ENCODE measurements at places on chromosomes 16 and 17. TPM values are rescaled to one million over a fixed set of nuclear protein-coding genes. Genes with fewer than 3 reads are reported as not detected.
A peak's percentile ranks its signal among the peaks of the same experiment; 100 is the strongest.

DNA sequence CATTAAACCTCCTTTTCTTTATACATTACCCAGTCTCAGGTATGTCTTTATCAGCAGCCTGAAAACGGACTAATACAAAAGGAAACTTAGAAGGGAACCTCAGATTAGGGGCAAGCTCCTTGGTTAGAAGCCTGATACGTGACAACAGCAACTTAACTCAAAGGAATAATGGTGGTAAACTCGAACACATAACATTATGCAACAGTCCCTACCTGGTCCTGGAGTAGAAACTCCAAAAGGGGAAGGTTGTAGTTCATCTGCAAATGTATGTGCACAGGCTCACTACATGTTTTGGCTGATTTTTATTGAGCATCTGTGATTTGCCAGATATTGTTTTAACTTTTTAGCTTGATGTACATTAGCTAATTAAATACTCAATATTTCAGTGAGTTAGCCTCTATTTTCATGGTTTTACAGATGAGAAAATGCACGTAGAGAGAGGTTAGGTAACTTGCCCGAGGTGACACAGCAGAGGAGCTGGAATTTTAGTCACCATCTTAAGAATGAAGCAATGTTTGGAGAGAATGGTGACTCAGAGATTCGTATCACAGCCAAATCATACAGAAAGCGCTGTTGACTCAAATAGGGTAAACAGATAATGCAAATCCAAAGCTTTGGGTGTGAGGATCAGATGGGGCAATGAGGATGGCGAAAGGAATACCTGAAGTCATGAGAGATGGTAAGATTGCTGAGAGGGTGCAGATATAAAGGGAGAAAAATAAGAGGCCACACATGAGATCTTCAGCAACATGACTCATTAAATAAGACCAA is 194.9 kb upstream of the RBFOX1 start:
- peak; percentile 35 for DNase-seq

SCNN1B gene
- total RNA-seq, result not detected

RASL10B gene
- 2.3 TPM for total RNA-seq

DNAAF1 gene
- total RNA-seq, result not detected
